Cardiac muscle cell (in vitro differentiated cells and primary cell): ENCODE measurements at places on chromosomes 16 and 17. TPM values are rescaled to one million over a fixed set of nuclear protein-coding genes. Genes with fewer than 3 reads are reported as not detected.

KRT40 gene
- total RNA-seq: not detected in 2 replicates

TBC1D3L gene
- 4.1 and 14.9 TPM in 2 replicates for total RNA-seq

NOTUM gene
- total RNA-seq: 7.4 and 8.1 TPM in 2 replicates

SPATA22 gene
- not detected in 2 replicates for total RNA-seq

MT4 gene
- not detected in 2 replicates for total RNA-seq
